ENCODE measurements at places on chromosomes 2 and 18.

- no peak for DNase-seq
These were observed 349.5 kb downstream of the TGIF1 start for GRCh38 chr18:3799515-3799914.

DNA sequence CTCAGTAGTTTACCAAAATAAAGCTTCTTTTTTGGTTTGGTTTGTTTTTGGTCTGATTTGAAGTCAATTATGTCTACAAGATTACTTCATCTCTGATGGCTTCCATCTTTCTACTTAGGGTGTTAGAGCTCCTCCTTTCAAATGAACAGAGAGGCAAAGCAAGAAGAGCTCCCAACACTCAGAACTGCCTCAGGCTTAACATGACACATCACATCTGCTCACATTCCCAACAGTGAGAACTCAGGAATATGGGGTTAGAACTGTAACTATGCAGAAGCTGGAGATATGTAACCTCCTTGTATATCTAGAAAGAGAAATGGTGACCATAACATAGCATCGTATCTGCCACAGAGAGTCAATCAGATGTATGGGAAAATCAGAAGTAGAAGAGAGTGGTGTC lies 11.4 kb upstream of the LRATD1 start:
- no peak for DNase-seq

GRCh38 chr2:233801357-233802131 lies 23.4 kb downstream of the MROH2A start:
- no peak for DNase-seq

DNA sequence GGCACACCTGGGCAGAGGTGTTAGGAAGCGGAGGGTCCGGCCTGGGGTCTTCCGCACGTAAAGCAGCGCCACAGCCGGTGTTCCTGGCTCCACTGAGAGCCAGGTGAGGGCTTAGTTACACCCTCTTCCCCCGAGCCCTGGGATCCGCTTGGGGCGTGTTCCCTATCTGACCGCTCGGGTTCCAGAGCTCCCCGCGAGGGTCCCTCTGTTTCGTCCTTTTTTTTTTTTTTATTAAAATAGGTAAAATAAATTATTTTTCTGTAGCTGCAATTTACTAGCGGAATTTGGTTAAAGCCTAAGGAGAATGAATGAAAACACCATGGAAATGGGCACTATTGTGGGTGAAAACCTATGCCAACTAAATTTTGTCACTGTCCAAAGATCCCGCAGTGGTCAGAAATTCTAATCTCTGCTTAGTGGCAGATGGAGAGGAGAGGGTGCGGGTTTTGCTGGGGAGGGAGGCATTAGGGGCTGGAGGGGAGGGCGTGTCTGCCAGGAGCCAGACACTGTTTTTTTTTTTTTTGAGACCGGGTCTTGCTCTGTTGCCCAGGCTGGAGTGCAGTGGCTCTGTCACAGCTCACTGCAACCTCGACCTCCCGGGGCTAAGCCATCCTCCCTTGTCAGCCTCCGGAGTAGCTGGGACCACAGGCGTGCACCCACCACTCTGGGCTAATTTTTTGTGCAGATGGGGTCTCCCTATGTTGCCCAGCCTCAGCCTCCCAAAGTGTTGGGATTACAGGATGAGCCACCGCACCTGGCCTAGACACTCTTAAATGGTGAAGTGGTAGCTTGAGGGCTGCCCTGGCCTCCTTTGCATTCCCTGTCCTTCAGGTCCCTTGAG lies 834 bp downstream of the PDCL3 start:
- no peak for DNase-seq

DNA sequence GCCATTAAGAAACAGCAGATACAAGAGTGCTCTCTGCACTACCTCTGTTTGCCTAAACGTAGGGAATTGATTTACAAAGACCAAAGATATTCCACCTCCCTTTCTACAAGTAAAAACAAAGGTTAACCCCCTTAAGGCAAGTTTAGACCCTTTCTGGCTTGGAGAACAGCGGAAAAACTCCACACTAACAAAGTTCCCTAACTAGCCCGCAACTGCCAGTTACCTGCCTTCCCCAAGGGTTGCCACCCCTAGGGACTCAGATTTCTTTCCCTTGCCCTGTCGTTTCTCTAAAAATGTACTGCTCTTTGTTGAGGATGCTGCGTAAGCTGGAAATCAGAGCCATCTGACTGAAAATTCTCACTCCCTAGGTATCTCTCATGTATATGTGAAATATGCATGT lies 627.5 kb upstream of the SOX11 start:
- no peak for DNase-seq

GRCh38 chr2:29749041-29749440 lies 172.3 kb downstream of the ALK start:
- no peak for DNase-seq

- DNase-seq: no peak
These were observed 7.1 kb upstream of the IL1R2 start for GRCh38 chr2:101984656-101985055.

DNA sequence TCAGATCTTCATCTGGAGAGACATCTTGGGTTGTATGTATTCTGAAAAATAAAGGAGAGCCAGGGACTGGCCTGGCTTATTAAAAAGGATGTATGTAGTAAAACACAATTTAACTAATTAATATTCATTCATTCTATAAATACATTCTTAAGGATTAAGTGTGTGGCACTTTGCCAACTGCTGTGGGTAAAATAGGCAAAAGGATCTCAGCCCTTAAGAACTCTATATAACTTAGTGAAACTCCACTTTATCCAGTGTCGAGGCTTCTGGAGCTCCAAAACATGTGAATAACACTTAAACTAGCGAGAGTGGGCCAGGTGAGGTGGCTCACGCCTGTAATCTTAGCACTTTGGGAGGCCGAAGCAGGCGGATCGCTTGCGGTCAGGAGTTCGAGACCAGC lies 7.7 kb upstream of the STK39 start:
- DNase-seq: no peak

GRCh38 chr2:158600155-158600802 lies 143.5 kb downstream of the PKP4 start:
- no peak for DNase-seq

DNA sequence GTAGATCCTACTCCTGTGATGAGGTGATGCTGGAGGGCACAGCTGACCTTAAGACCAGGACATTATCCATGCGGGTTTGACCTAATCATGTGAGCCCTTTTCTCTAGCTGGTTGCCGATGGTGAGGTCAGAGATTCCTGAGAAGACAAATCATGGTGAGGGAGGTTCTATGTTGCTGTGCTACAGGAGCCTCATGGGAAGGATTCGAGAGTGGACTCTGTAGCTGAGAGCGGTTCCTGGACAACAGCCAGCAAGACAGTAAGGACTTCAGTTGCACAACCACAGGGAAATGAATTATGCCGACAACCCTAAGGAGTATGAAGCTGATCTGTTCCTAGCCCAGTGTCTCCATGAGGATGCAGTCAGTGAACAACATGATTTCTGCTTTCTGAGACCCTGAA lies 80.4 kb downstream of the EPB41L3 start:
- DNase-seq: no peak

DNA sequence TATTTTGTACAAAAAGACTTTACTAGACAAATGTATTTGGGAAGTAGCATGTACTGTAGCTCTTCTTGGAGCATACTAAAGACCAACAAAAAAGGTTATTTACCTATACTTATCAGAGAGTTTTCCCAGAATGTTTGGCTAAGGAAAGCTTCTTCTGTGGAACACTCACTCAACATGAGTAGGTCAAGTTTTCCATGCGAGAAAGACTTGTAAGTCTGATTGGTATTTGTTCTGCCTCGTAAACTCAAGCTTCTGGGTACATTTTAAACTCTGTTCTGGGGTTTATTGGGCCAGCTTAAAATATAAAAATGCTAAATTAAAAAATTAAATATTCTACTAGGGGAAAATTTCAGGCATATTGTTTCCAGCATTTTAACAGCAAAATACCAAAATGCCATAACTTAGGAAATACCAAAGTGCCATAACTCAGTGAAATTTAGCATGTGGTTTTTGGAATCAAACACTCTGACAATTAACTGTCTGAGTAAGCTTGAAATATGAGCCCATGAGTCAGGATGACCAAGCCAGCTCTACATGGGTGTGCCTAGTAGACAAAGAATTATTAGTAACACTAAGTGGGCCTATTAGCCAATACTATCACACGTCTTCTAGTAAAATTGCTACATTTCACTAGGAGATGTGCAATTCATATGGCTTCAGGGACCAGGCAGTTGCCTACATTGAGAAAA lies 47.3 kb upstream of the SERPINE2 start:
- DNase-seq: no peak

DNA sequence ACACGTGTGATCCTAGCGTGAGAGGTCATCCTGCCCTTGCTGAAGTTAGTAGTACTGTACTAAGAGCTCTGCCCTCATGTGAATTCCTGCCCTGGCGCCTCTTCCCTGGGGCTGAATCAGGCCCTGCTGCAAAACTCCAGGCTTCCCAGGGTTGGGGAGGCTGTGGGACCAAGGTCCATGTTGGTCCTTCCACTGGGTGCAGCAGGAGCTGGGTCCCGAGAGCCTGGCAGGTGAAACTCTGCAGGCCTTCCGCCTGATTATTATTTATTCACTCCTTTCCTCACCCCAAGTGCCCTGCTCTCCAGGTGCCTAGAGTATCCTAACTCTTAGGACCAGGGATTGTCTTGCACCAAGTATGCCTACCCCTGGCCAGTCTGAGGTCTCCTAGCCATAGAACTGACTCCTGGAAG lies 5.3 kb upstream of the CNNM3 start:
- no peak for DNase-seq

DNA sequence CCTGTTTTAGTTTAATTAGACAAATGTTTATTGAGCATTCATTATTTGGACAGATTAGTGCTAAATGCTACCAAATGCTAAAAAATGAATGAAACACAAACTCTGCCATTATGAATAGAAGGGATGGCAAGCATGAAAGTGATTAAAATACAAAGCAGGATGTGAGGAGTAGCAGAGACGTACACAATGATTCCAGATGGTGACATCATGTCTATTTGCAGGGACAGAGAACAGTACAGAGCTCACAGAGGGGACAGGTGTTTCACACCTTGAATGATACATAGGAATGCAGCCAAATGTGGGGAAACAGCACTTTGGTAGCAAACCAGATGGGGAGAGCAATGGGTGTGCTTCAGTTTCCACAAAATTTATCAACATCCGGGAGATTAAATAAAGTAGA lies 76.3 kb downstream of the CD226 start:
- DNase-seq: no peak

- no peak for DNase-seq
These were observed 252.7 kb downstream of the ZEB2 start for GRCh38 chr2:144267239-144267638.

- no peak for DNase-seq
These were observed 55.2 kb upstream of the FAM136A start for GRCh38 chr2:70356941-70357683.

GRCh38 chr2:25000503-25001324 lies 29.0 kb upstream of the DNAJC27 start:
- no peak for DNase-seq

DNA sequence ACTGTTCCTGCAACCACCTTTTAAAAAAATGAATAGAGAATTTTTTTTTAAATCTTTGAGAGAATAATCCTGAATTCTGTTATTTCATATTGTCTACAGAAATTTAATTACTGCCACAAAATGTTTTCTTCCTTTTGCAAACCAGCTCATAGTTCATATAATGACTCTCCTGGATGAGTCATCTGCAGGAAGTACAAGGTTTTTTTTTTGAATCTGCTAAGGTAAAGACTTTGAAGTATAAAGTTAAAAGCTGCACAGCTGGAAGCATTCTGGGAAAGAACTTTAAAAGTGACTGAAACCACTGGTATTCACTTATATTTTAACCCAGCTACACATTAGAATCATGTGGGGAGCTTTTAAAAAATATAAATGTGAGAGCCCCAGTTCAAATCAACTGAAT lies 25.4 kb downstream of the SESTD1 start:
- DNase-seq: no peak

DNA sequence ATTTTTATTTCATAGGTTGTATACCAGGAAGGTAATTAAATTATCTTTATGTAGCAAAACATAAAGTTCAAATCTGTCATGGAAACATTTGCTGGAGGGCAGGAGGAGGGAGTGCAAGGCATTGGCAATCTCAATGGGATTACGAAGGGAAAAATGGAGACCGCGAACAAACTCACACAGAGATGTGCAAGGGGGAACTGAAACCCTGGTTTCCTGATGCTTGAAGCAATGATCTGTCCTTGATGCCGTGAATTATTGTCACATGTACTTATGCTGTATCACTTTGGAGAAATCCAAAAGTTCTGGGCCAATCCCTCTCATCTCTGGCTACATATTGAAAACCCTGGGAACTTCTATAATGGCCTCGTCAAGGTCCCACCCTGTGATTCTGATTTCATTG lies 65.0 kb upstream of the MFF start:
- no peak for DNase-seq

- no peak for DNase-seq
These were observed 671.4 kb downstream of the MBD2 start for GRCh38 chr18:53553030-53553429.

DNA sequence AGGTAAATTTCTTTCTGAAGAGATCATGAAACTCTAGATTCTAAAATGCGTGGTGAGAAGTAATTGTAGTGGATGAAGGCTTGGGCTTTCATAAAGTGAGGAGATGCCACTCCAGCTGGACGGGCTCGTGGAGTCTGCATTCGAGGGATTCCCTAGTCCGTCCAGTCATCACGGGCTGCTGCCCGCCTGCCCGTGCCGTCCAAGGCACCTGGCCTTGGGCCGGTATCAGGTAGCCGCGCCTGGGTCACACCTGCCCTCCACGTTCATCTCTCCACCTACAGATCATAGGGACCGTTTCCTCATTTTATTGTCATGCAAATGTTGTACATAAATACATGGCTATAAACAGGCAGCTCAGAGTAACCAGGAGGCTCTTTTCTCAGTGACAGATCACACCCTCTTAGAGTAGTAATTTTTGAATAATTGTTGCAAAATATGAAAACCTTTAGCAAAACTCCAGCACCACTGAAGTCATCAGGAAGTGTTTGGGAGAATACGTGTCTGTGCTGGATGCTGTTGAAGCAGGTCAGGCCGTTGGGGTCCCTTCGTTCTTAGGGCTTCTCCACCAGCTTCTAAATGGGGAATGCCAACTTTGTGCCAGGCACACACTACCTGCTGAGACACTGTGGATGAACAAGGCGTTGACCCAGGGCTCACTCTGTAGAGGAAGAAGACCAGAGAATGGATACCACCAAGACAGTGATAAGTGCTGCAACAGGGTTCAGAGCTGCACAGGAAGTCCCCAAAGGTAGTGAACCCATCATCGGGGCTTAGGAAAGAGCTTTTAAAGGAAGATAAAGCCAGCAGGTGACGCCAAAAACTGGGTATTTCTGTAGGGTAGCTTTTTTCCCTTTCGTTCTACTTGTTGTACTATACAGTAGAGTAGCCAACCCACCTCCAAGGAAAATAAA lies 112.5 kb downstream of the FAM210A start:
- DNase-seq: no peak

DNA sequence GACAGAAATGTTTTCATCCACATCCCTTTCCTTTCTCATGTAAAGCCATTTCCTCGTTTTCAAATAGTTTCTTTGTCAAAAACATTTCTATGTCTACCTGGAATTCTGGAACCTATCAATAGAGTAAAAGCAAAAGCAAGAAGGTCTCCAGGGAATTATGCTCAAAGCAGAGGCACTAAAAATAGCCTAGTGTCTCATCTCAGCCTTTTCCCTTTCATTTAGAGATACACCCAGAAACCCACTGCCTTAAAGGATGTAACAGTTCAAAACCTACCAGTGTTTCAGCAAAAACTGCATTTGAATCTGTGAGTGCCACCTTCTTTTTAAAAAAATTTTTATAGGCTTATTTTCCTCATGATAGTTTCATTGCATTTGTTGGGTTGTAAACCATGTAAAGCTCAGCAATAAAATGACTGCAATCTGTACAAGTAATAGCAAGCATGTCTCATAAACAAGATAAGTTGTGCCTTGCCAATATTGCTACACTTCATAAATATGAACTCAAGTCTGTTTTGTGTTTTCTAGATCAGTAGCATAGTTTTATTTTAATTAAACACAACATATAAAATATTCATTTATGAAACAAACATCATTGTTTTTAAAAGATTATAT lies 927.3 kb upstream of the ACVR2A start:
- DNase-seq: no peak

Measured in activated naive CD4-positive, alpha-beta T cell treated with Interleukin-2 at 50 U/mL for 16 hours (primary cell).